ENCODE measurements at places on chromosomes 5 and 9.

- DNase-seq: no peak
These were observed 30.1 kb downstream of the GSN start for GRCh38 chr9:121298016-121298538.

DNA sequence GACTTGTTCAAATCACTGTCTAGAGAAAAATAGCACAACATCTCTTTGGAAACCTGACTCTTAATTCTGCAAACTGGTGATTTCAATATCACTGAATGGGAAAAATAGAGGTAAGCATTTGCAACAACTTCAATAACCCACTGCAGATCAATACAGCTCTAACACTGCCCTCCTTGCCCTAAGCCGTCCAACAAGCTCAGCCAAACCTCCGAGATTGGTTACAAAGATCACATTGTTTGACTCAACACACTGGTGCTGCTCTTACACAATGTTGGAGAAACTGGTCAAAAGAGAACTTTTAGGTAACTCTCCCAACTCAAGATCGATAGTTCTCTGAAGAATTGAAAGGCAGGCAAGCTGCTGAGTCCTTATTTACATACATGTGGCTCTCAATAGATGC is 150.4 kb downstream of the SPOCK1 start:
- DNase-seq: no peak

GRCh38 chr9:93818237-93818636 is 136.9 kb downstream of the BARX1 start:
- DNase-seq: no peak

GRCh38 chr5:65073250-65073661 is 304.5 kb downstream of the CWC27 start:
- no peak for DNase-seq

DNA sequence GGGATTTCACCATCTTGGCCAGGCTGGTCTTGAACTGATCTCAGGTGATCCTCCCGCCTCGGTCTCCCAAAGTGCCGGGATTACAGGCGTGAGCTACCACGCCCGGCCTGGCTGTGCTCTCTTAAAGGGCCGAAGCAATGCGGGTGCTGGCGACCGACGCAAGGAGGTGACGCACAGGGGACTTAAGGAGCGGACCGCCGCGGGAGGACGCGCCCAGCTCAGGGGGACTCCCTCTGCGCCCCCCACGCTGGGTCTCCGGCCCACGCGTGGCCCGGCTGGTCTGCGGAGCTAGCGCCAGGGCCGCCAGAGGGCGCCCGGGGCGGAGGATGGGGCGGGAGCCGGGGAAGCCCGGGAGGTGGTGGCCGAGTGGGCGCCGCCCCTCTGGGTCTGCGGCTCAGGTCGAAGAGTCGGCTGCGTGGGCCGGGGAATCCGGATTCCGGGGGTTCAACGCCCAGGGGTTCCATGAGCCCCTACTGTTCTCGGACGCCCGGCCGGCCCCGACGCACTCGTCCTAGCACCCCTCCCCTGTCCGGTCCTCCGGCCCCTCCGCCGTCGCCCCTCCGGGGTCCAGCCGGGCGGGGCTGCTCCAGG is 502 bp upstream of the CERCAM start:
- peak; percentile 93 for DNase-seq

- no peak for DNase-seq
These were observed 20.3 kb downstream of the FAM81B start for GRCh38 chr5:95411474-95411873.
